ENCODE measurements at places on chromosomes 7 and 10.

- no peak for DNase-seq
Observed at GRCh38 chr10:103677486-103678177, 177.7 kb downstream of the SH3PXD2A start.

GRCh38 chr7:51321961-51322515 lies 5.4 kb upstream of the COBL start:
- DNase-seq = no peak

DNA sequence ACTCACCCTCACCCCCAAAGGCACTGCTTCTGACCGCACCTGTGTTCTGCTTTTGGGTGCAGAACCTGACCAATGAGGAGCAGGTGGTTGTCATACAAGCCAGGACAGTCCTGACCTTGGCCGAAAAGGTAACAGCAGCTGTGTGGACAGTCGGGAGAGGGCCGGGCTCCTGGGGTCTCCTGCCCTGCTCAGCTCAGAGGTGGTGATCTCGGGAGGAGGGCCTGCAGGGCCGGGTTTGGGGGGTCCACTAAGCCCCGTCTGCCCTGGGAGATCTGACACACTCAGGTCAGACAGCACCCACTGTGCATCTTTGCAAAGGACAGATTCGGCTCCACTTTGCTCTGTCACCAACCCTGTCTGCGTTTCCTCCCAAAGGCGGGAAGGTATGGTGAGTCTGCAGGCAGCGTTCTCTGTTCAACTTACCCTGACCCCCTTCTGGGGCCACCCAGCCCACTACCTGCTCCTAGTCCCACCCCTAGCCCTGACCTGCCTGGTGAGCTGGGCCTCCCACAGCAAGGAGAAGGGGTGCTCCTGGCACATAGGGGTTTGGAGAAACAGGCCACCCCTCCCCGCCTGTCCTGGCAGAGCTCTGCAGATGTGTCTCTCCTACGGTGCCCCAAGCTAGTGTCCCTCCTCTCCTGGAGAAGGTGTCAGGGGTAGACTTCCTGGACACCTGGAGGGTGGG lies 33.7 kb upstream of the DPYSL4 start:
- DNase-seq = no peak

DNA sequence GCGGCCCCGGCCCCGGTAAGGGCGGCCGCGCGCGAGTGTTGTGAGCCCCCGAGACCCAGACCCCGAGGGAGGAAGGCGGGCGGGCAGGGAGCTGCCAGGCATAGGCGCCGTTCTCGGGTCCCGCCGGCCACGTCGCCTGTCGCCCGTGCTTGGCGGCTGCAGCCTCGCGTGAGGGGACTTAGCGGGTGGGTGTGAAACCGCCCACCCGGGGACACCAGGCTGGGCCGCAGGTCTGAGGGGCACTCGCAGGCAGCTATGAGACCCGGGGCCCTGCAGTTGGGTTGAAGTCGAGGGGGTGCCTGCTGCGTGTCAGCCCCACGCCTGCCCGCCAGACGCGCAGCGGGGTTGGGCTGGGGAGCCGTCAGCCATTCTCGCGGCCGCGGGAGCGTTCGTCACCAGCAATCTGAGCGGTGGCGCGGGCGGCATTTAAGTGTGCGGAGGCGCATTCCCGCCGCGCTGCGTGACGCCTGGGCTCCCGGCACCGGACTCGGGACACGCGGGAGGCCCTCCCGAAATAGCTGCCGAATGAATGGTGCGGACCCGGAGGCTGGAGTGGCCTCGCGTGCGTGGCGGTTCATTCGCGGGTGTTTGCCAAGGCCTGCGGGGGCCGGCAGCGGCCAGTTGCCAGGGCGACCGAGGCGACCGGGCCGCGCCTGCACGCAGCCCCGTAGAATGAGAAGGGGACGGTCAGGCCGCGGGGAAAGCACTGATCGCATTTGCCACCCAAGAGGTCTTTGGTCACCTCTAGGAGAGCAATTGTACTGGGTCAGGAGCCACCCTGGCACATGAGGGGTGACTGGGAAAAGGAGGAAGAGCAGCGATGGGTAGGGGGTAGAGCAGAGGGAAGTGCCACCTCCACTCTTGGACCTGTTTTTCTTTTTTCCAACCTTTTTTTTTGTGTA lies 750 bp downstream of the ZNF398 start:
- peak; percentile 81 for DNase-seq

DNA sequence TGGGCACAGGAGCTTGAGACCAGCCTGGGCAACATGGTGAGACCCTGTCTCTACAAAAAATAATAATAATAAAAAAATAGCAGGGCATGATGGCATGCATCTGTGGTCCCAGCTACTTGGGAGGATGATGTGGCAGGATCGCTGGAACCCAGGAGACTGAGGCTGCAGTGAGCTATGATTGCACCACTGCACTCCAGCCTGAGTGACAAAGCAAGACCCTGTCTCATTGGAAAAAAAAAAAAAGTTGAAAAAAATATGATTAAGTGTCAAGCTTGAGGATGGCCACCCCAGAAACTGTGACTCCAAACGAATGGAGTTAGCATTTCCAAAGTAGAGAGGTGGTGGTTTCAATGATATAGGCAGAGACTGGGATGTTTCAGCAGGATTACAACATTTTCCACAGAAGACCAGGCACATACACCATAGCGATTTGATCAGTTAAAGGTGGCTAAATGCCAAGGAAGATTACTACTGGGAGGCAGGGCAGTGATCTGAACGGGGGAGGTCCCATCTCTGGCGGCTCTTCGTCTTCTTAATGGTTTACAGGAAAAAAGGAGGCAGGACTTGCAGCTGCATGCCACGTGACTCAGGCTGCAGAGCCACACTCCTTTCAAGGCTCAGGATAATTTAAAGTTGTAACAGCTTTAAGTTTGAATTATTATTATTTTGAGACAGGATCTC lies 250.6 kb upstream of the GALNT17 start:
- DNase-seq = no peak

DNA sequence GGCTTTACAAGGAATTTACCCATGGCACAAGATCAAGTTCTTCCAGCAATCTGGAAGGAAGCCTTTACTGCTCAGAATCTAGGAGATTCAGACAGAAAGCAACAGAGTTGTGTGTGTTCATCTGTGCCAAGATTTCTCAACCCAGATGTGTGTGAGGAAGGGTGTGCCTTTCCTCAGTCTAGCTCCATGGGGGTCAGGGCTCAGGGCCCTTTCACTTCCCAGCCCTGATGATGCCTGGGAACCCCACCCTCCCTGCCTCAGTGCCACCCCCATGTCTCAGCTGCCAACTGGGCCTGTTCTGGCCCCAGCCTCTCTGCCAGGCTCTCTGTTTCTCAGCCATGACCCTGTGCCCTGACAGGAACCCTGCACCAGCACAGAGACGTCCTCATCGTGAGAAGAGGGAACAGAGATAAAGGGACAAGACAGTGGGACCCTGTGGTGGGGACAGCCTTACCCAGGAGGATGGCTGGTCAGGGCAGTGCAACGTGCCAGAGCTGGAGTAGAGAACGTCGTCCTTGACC lies 102.0 kb downstream of the VIPR2 start:
- peak; percentile 35 for DNase-seq

GRCh38 chr7:1418505-1419309 lies 40.6 kb downstream of the MICALL2 start:
- DNase-seq = no peak

DNA sequence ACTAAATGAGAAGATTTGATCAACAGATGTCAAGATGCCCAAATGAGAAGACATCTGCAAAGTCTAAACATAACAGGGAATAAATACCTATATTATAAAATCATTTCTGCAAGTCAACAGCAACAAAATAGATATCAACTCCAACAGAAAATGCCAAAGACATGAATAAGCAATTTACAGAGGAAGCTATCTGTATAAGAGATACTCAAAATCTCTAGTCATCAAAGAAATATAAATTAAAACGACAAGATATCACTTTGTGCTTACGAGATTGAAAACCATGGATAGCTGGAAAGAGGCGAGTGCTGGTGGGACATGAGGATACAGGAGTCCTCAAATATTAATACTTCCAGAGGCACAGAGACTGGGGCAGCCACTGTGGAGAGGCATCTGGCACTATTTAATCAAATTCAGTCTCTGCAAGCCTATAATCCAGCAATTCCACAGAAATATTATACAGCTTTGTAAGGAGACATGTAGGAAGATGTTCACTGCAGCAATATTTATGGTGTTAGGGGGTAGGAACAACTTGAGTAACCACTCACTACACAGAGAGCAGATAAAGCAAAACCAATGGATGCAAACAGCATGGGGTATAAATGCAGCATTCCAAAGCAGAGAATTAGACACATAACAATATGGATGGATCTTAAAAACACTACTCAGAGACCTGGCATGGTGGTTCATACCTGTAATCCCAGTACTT lies 4.8 kb downstream of the DNMBP start:
- DNase-seq = no peak

DNA sequence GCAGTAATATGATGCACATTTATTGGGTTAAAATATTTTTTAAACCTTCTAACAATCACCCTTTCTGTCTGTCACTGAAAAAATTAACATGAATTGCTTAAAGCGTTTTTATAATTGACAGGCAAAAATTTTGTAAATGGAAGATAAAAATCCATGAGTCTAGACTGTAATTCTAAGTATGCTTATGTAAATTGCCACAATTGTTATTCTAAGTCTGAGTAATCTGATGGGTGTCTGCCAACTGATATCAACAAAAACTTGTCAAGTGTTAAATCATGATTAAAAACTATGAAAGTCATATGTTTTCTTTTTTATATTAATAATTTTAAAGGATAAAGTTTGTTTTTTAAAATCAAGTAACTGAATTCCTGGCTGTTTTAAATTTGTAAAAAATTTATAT lies 208.2 kb downstream of the CDK14 start:
- DNase-seq = no peak

DNA sequence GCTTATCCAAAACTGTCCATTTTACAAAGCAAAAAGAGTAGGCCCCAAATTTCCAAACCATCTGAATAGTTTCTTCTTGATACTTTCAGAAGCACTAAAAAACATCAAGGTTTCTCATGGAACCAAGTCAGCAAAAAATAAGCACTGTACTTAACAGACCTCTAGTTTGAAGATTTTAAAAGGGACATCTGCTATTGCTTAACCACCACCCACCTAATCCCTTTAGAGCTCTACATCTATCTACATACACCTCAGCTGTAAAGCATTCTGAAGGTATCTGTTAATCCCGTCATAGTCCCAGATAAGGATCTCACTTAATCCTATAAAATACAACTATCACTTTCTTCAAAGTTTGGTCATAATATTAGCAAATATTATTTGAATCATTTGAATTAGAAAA lies 72.3 kb downstream of the HIBADH start:
- DNase-seq = no peak

DNA sequence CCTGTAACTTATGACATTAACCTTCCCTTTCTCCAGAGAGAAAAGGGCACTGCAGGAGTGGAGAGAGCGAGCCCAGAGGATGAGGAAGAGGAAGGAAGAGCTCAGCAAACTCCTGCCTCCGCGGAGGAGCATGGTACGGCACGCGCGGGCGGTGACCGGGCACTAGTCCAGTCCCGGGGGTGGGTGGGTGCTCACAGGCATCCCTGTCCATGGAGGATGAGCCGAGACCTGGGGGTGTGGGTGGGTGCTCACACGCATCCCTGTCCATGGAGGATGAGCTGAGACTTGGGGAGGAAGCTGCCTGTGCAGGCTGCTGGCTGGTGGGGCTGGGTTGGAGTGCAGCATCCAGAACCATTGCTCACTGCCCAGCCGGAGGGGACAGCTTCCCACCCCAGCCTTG lies 23.8 kb downstream of the LRRC27 start:
- no peak for DNase-seq

DNA sequence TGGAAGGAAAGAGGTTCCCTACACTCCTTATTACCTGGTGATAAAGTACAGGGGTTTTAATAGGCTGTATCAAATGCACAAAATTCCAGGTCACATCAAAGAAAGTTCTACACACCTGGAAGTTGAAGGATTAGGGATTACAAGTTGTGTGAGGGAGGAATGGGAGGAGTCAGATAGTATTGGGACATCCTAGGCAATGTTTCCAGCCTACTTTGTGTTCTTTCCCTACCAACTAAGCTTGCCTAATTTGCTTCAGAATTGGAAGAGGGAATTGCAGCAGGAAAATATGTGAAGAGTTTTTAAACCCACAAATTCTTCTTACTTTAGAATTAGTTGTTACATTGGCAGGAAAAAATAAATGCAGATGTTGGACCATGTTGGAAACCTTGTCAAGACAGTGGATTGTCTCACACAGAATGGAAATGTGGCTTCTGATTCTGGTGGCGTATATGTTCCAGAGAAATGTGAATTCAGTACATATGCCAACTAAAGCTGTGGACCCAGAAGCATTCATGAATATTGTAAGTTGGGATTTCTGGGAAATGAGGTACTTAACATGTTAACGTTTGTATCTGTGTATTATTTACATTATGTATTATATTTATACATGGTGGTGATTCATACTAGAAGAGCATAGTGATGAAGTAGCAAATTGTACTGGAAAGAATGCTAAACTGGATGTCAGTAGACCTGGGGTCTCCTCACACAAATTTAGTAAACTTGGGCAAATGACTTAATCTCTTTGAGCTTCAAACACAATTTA lies at the start of gene LIPM:
TSS of gene LIPM (plus strand) at position 208 of the 763 bp plus-strand sequence. CDS start at position 375, 167 bp downstream.
- DNase-seq = no peak

DNA sequence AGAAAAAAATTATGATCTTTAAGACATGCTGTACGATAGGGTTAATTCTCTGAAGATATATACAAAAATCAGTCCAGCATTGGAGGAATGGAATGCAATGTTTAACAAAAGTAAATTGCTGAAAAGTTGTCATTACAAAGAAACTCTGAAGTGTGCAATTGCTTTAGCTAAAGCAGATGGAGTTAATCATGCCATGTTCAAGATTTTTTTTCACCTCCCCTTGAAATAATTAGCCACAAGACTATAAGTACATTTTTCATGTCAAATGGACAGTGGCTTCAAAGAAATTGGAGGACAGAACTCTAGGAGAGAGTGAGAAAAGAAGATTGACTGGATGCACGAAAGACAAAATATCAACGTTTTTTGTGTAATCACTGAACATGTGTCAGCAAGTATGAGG lies 63.1 kb upstream of the MEOX2 start:
- no peak for DNase-seq

GRCh38 chr10:71575451-71575850 lies 144.1 kb downstream of the C10orf105 start:
- no peak for DNase-seq

DNA sequence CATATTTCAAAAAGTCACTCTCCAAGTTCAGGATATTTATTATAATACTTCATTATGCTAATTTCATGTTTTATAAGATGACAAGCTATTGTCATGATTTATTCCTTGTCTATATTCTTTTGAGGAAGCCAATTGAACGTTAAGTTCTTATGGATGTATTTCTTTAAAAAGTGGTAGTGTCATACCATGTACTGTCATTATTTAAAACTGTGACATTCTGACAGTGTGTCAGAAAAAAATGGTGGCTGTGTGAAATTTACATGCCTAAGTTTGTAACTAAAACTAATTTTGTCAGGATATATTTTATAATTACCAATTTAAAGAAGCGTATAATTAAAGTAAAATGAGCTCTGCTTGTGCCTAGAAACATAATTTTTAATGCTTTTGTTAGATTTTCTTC lies 158.9 kb upstream of the HDAC9 start:
- no peak for DNase-seq

DNA sequence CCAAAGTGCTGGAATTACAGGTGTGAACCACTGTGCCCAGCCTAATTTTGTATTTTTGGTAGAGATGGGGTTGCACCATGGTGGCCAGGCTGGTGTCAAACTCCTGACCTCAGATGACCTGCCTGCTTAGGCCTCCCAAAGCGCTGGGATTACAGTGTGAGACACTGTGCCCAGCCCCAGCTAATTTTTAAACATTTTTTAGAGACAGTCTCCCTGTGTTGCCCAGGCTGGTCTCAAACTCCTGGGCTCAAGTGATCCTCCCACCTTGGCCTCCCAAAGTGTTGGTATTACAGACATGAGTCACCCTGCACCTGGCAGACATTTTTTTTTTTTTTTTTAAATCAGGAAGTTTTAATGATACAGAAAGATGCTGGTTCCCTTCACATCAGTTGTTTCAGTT lies 15.5 kb downstream of the DENND10 start:
- no peak for DNase-seq
